Activated gamma-delta T cell treated with anti-CD3 and anti-CD28 coated beads, Interleukin-2, amount 50 U/mL, for 16 hours (primary cell): ENCODE measurements at places on chromosomes 13 and 19.

- DNase-seq: no peak
Measured at GRCh38 chr13:108273429-108274118, 4.1 kb downstream of the TNFSF13B start.

DNA sequence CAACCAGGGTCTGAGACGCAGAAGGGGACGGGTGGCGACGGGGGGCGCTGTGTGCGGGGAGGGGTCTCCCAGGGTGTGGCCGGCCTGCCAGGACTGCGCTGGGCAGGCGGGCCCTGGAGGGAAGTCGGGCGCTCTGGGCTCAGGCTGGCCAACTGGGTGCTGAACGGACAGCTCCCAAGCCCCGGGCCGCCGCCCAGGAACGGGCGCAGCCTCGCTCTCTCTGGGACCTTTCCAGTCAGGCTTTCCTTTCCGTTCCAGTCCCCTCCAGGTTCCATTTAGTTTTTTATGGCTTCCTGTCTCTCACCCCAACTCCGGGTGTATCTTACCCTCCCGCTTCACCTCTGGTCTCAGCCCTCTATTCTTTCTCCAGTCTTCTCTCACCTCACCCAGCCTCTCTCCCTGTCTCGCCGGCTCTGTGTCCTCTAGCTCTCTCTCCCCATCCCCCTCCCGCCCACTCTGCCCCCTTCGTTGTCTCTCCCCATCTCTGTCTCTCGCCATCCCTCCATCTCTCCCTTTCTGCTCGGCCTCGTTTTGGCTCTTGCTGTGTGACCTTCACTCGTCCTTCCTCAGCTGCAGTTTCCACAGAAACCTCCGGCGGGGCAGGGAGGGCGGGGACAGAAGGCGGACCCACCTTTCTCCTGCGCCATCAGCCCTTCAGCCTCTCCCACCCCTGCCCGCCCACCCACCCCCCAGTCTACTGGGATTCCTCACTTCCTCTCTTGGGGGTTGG lies 3.3 kb upstream of the ATP1A3 start:
- no peak for DNase-seq

DNA sequence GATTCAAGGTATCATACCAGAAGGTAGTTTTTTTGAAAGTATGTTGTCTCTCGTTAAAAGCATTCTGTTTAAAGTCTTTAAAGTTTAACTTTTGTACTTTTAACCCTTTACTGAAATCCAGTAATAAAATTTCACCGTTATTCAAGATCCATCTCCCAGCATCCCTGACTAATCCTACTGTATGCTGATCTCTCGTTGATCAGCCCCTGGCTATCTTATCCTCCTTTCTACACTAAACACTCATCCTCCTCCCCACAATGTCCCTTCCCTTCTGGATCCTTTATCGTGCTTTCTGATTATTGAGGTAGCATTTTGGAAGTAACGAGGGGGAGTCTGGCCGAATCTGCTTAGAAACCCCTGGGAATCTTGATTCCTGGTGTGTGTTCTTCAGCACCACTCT lies 1.3 kb downstream of the TPP2 start:
- no peak for DNase-seq

DNA sequence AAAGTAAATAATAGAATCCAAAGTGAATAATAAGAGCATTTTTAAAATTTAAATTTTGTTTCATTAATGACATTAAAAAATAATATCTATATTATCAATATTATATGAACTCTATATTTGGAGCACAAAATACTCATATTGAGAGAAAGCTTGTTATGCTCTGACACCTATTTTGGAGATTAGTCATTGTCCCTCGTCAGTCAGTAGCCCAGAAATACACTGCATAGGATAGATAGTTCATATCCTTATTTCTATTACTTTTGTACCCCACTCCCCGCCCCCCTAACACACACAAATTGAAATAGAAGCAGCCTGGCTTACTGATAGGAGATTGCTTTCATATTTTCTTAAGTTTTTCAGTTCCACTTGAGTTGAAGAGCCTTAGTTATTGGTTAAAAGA lies 652.8 kb downstream of the PCDH9 start:
- no peak for DNase-seq

- DNase-seq: no peak
Measured at GRCh38 chr19:46573679-46574498, 27.2 kb upstream of the CALM3 start.

DNA sequence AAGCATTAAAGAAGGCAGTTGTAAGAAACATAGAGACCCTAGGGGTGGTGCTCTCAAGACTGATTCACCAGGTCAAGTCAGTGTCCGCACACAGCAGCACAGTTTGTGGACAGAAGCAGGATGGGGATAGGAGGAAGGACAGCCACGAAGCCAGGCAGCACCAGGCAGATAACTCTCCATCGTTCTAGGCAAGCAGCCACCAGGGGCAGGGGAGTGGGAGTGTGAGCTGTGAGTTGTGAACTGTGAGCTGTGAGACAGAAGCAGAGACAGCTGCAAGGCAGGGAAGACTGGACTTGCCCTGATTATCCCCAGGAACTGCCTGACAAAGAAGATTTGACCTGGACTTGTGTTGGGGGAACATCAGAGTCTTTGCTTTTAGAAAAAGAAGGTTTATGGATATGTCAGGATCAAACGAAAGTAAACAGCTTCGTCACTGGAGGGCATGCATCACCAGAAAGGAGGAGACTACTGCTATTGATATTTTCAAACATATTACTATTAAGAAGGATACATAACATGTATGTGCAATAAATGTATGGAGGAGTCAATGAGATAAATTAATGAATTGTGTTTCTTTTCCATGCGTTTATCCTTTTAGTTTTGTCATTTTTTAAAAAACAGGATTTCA lies 286.1 kb downstream of the IRS2 start:
- no peak for DNase-seq

GRCh38 chr13:44605275-44605674 lies 29.1 kb upstream of the TSC22D1 start:
- no peak for DNase-seq

- DNase-seq: no peak
Measured at GRCh38 chr13:113980489-113981064, 6.7 kb upstream of the C13orf46 start.
